ENCODE measurements at places on chromosomes 2 and 18. TPM values are rescaled to one million over a fixed set of nuclear protein-coding genes. Genes with fewer than 3 reads are reported as not detected.

FBLN7 gene
- total RNA-seq: 6.6 TPM

PRR30 gene
- total RNA-seq: not detected

MC2R gene
- not detected for total RNA-seq

ENOSF1 gene
- 19.3 TPM for total RNA-seq

CXCR4 gene
- total RNA-seq: 26.8 TPM

EGR4 gene
- total RNA-seq: not detected

IL37 gene
- not detected for total RNA-seq

CNDP2 gene
- 50.3 TPM for total RNA-seq

GULP1 gene
- 2.6 TPM for total RNA-seq

ANKRD23 gene
- total RNA-seq: 1.1 TPM
